ENCODE measurements at places on chromosomes 6 and 20. TPM values are rescaled to one million over a fixed set of nuclear protein-coding genes. Genes with fewer than 3 reads are reported as not detected.

Gene MAS1
- not detected for total RNA-seq

Gene PTK6
- not detected for total RNA-seq

Gene ZNF217
- 7.7 TPM for total RNA-seq

Gene CALHM5
- 7.2 TPM for total RNA-seq

Gene SLC35F1
- 0.05 TPM for total RNA-seq

Gene TSPO2
- total RNA-seq = not detected

Gene SLC12A5
- not detected for total RNA-seq

Gene UNC5CL
- not detected for total RNA-seq

Gene SPTLC3
- 13.6 TPM for total RNA-seq

Gene CTAGE9
- not detected for total RNA-seq

Gene CST5
- total RNA-seq = not detected
